Activated naive CD4-positive, alpha-beta T cell (primary cell): ENCODE measurements at places on chromosomes 2 and 18.

GRCh38 chr18:59941331-59941730 is 41.5 kb downstream of the PMAIP1 start:
- no peak for DNase-seq

- no peak for DNase-seq
Measured at GRCh38 chr2:160509016-160509415, 15.4 kb upstream of the RBMS1 start.

- no peak for DNase-seq
Measured at GRCh38 chr2:182422864-182423263, 4.0 kb downstream of the PDE1A start.

DNA sequence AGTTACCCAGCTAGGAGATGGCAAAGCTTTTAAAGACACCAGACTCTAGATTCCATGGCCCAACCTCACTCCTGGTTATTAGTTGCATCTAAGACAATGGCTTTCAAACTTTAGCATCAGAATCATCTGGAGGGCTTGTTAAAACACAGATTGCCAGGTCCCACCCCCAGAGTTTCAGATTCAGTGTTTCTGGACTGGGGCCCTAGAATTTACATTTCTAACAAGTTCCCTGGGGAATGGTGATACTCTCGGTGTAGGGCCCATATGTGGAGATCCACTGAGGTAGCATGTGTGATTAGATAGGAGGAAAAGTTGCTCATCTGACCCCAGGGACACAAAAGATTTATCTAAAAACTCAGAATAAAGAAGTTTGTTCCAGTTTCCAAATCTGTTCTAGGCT is 14.5 kb upstream of the TTR start:
- DNase-seq = no peak

DNA sequence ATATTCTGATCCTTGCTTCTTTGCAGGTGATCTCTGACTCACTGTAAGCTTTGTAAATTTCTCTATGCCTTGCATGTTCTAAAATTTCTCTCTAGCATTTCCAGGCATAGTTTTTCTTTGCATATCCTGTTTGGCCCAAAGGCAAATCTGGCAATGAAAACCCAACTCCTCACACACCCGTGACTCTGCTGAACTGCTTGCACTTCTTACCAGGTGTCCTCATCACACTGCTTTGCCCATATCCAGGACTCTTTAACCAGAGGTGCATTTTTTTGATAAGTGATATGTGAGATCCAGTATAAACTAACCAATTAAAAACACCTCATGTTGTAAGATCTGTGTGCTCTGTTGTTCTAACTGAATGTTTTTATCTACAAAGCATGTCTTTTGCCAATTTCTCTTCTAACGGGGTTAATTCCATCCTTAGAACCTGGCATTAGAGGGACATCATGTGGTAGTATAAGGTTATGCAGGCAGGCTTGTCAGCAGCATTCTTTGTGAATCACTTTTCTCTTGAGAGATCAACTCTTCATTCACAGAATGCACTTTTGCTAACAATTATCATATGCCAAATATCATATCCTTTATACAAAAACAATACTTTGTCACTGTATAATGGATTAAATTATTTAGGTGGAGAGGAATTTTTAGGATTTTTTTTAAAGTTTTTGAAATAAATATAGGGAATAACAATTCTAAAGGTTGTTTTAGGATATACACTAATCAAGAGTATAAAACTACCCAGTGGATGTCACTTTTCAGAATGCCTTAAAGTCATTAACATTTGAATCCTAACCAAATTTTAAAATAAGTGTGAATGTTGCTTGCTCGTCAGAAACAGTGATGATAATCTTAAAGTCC is 20.8 kb upstream of the TMX3 start:
- no peak for DNase-seq

GRCh38 chr2:88139203-88139702 is 11.4 kb upstream of the FABP1 start:
- DNase-seq = no peak

DNA sequence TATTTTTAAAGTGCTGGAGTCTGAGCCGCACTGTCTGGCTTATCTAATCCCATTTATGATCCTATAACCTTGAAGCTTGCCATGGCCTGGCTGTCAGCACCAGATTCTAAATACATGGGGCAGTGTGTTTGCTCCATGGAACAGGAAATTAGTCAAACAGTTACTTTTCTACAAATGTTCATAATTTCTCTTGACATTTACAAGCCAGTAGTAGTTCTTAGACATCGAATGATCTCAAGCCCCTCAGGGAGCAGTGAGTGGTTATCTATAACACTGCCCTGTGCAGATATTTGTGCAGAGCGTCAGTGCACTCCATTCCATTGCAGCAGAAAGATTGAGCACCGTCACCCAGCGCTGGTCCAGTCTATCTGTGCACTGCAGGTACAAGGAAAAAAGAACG is 205.2 kb downstream of the AGPS start:
- DNase-seq = no peak

DNA sequence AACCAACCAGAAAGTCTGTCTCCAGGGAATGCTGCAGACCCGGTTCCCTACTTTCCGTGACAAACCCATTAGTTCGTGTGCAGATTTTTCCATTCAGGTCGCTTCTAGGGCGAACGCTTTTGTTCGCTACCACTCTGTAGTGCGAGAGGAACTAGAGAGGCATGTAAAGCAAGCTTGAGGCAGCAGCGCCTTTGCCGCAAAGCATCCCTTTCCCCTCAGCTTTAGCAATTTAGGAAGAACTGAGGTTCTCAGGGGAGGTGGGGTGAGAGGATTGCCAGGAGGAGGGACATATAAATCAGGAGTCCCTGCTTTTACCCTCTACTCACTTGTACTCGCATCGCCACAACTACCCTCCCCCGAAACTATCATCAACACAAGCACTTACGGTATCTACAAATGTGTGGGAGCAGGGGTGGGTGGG is 748 bp upstream of the ZNF804A start:
- no peak for DNase-seq

- DNase-seq = no peak
Measured at GRCh38 chr2:233690444-233690843, 2.2 kb upstream of the UGT1A6 start.

DNA sequence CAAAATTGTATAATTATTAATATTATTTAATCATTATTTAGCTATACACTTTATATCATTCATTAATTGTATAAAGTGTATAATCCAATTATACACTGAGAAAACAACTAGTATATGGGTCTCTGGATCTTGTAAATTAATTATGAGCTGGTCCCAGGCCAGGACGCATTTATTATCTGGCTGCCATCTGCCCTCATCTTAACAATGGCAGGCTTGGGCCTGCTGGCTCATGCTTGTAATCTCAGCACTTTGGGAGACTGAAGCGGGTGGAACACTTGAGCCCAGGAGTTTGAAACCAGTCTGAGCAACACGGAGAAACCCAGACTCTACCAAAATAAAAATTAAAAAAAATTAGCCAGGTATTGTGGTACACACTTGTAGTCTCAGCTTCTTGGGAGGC is 502.2 kb upstream of the NRXN1 start:
- DNase-seq = no peak
